ENCODE measurements at places on chromosomes 4 and X.

- no peak for DNase-seq
These were observed 42.4 kb downstream of the DCUN1D4 start for GRCh38 chr4:51885363-51885762.

DNA sequence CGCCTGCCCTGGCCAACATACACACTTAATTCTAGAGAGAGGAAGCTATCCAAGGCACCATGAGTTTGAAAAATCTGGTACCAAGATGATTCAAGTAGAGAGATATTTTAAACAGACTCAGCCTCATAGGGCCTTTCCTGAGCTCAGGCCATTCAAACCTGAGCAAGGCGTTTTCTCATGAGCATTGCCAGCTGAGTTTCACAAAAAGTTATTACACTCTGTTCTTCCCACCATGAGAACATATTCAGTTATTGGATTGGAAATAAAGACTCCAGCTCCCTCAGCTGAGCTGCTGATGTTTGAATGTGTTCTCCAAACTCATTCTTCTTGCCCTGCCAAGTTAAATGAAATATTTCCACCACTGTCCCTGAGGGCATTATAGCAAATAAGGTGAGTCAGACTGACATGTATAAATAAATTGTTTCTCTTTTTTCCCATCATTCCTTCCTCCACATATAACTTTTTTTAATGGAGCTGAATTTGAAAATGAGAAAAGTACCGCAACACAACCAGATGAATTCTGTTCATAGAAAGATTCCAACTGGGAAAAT is 429.6 kb downstream of the RAB28 start:
- no peak for DNase-seq

DNA sequence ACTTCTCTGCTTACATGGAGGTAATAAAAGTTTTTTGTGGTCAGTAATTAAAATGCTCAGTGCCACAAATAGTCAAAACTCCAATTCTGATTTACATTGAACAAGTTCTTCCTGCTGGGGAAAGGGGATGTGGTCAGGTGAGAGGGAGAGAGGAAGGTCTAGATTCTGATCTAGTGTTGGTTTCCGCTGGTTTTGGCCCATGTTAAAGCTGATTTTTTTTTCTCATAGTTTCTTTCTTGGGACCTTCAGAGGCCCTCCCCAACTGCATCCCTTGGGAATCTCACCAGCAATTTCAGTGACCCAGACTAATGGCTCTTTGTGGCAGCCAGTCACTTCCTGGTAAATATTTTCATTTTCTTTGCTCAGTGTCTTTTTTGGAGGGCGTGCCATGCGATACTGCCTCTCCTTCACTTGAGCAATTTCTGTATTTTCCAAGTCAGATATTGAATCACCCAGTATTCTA is 332.7 kb downstream of the RAPGEF2 start:
- DNase-seq = no peak

GRCh38 chr4:143281507-143282190 is 55.0 kb upstream of the GAB1 start:
- DNase-seq = no peak

GRCh38 chr4:182825786-182826185 is 91.4 kb downstream of the DCTD start:
- no peak for DNase-seq

- no peak for DNase-seq
These were observed 405.2 kb downstream of the PPARGC1A start for GRCh38 chr4:23484689-23485088.

DNA sequence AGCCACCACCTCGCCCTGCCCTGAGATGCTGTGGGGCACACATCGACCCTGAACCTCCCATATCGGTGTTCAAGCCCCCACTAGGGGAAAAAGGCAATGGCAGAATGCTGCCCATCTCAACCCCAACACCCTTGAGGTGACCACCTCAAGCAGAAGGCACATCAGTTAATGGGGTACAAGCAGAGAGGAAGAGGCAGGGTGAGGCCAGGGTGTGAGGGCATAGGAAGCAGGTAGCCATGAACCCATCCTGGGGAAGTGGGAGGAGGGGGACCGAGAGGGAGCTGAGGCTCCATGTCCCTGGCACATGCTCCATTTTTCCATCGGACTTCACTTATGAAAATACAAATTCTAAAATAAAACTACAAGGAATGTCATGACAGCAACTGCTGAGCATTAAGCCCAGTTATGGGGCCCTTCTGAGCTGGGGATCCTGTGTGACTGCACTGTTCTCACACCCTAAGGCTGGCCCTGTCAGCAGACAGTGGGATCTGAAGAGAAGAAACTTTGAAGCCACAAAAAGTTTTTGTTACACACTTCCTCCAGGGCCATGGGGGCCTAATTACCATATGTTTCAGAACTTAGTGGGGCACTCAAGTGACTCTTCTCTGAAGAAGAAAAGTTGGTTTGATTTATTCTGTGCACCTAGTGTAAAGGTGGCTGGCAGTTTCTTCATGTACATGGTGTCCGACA is 68.2 kb upstream of the FAM241A start:
- no peak for DNase-seq

- DNase-seq = no peak
These were observed 963.3 kb downstream of the NLGN4X start for GRCh38 chrX:5265324-5265850.

GRCh38 chr4:110275871-110276270 is 77.5 kb upstream of the ELOVL6 start:
- no peak for DNase-seq

- no peak for DNase-seq
These were observed 342 bp downstream of the EOLA2 start for GRCh38 chrX:149937871-149938426.

GRCh38 chrX:51798701-51799100 is 55.5 kb downstream of the GSPT2 start:
- no peak for DNase-seq

DNA sequence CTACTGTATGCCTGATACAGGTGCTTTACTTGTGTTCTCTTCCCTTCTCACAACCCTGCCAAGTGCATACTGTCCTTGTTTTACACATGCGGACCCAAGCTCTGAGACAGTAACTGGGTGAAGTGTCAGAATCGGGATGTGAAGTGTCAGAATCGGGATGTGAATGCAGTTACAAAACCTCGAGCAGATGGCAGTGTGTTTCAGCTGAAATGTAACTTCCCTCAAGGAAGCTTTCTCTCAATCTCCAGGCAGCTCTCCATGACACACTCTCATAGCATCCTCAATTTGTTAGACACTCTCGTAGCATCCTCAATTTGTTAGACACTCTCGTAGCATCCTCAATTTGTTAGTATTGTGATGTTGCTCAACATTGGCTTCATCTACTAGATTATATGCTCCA is 1.1 kb upstream of the HPSE start:
- DNase-seq = no peak

All from posterior cingulate gyrus (tissue), 11 donors.